ENCODE measurements at places on chromosomes 4 and X. TPM values are rescaled to one million over a fixed set of nuclear protein-coding genes. Genes with fewer than 3 reads are reported as not detected.

DNA sequence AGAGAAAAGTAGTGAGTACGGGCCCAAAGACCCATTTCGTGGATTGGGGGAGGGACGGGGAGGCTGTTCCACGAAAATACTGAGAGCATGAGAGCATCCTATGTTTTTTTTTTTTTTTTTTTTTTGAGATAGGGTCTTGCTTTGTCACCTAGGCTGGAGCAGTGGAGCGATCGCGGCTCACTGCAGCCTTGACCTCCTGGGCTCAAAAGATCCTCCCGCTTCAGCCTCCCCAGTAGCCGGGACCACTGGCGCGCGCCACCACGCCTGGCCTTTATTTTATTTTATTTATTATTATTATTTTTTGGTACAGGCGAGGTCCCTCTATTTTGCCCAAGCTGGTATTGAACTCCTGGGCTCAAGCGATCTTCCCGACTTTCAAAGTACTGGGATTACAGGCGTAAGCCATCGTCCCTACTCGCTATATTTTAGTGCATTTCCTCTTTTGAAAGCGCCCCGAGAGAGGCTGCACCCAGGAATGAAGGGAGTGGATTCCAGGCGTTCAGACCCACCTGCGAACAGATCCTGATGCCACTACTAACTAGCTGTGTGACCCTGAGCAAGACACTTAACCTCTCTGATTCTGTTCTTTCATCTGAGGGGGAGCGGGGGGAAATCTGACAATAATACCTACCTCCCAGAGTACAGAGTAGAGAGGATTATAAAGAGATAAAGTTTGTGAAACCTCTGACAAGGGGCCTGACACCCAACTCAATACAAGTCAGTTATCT is 5.4 kb upstream of the MSX1 start:
- DNase-seq: no peak

LEF1 gene
- 0.28 TPM for total RNA-seq

CABS1 gene
- not detected for total RNA-seq

GRCh38 chr4:188665491-188666457 is 526.5 kb downstream of the TRIML1 start:
- no peak for DNase-seq

SPANXC gene
- total RNA-seq: not detected

SATL1 gene
- 0.11 TPM for total RNA-seq

SRP72 gene
- 84.6 TPM for total RNA-seq

DNA sequence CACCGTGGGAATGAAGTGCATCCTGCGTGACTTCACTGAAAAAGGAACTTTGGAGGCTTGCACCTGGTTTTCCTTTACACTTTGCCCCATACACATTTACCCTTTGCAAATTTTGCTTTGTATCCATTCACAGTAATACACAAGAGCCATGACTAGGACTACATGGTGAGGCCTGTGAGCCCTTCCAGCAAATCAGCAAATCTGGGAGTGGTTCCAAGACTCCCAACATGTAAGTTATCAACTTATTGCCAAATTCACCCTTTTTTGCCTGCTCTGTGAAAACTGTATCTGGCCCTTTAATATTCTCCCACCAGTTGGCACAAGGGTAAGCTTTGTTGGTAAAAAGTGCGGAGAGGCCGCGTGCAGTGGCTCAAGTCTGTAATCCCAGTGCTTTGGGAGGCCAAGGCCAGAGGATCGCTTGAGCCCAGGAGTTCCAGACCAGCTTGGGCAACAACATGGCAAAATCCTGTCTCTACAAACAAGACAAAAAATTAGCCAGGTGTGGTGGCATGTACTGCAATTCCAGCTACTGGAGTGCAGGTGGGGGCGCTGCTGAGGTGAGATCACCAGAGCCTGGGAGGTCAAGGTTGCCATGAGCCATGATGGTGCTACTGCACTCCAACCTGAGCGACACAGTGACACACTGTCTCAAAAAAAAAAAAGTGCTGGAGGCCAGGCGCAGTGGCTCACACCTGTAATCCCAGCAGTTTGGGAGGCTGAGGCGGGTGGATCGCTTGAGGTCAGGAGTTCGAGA is 5.0 kb downstream of the PRMT9 start:
- peak; percentile 37 for DNase-seq

DNA sequence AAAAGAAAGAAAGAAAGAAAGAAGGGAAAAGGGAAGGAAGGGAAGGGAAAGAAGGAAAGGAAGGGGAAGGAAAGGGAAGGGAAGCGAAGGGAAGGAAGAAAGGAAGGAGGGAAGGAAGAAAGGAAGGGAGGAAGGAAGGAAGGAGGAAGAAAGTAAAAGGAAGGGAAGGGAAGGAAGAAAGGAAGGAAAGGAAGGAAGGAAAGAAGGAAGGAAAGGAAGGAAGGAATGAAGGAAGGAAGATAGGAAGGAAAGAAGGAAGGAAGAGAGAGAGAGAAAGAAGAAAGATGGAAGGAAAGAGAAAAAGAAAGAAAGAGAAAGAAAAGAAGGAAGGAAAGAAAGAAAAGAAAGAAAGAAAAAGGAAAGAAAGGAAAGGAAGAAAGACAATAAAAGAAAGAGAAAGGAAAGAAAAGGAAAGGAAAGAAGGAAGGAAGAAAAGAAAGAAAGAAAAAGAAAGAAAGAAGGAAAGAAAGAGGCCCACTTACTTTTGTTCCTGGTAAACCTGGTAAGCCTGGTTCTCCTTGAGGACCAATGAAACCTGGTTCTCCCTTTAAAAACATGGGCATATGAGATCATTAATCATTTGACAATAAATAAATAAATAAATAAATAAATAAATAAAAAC is 105.9 kb upstream of the ETNPPL start:
- no peak for DNase-seq

SLC10A7 gene
- total RNA-seq: 6.1 TPM

DNA sequence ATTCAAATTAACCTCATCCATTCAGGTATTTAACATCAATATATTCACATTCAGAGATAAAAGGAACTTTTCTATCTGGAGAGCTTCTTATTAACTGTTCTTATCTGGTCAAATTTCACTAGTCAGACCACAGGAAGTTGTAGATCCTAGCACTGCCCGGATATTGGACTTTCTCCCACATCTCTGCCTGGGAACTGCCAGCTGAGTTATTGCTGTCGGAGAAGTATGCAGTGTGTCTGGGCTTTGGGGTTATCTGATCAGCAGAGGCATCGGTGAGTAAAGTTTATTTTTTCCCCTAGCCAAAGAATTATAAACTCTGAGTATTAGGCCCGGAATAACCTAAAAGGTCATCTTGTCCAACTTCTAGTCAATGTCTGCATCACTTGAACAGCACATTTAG is 45.1 kb downstream of the OR13H1 start:
- DNase-seq: no peak

DNA sequence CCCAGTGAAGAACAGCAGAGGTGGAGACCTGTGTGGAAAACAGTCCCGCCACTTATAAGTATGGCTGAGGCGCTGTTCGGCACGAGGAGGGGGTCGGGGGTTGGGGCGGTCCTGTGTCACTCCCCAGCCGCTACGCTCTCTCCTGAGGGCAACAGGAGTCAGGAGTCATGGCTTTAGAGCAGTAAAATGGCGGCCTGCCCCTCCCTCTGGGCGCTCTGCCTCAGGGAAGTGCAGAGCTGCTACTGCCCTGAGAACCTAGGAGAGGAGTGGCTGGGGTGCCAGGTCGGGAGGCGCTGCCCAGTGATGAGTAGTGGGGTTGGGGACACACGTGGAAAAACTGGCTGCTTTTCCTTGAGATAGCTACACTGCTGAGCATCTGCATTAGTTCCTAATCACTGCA is 551.2 kb upstream of the AMOT start:
- no peak for DNase-seq

DNA sequence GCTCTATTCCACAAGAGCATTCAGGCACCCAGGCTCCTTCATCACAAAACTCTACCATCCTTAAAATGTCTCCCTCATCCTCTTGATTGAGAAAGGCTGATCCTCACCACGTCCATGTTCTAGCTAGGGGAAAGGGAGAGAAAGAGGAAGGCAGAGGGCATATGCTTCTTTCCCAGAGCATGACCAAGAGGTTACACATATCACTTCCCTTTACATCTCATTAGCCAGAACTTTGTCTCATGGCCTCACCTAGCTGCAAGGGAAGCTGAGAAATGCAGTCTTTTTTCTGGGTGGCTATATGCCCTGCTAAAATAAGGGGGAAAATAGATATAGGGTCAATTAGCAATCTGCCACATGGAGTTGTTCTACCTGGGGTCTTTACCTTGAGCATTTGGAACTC is 42.7 kb downstream of the LONRF3 start:
- DNase-seq: no peak

- no peak for DNase-seq
These were observed 1.7 kb upstream of the SPARCL1 start for GRCh38 chr4:87530868-87531267.

GRCh38 chrX:14073556-14073955 is 43.9 kb upstream of the GEMIN8 start:
- no peak for DNase-seq

- peak; percentile 16 for DNase-seq
These were observed 433.6 kb downstream of the MAGEB5 start for GRCh38 chrX:26649534-26649933.

- no peak for DNase-seq
These were observed 17.1 kb downstream of the USP46 start for GRCh38 chr4:52641854-52642563.

ITIH6 gene
- total RNA-seq: not detected

DNA sequence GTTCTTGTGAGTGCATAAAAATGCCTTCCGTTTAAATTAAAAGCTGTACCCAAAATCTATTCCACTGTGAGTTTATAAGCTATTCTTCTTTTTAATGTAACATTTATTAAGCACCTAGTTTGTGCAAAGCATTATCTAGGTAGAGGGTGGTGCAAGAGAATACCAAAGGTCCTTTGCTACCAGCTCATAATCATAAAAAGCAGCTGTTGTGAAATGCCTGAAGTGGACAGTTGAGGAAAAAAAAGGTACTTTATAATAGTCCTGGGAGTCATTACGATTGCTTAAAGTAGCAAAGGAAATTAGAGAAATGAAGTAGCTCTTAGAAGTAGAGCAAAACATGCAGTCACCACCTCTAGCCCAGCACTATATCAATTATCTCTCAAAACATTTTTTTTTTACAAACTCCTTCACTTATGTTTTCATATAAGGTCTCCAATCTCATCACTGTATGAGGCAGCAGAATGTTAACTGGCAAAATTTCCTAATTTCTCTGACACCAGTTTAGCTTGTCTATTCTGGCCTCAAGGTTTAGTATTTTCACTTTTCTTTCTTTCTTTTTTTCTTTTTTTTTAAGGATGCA is 2.1 kb downstream of the MBNL3 start:
- no peak for DNase-seq

DNA sequence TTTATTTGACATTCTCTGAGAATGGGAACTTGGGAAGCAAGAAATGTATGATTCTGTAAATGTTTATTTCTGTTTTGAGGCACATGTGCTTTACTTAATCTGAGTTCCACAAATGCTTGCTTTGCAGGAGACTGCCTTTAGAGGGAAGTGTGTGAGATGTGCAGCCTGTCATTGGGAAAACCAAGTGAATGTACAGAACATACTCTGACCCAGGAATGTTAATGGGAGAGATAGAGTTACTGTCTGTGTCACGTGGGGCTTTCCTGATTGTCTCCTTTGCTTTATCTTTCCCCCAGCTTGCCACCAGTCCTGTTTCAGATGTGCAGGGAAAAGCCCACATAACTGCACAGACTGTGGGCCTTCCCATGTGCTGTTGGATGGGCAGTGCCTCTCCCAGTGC is 218.6 kb upstream of the ANXA3 start:
- DNase-seq: no peak

NAP1L5 gene
- 1.3 TPM for total RNA-seq

Data from H7 (cell line).